ENCODE measurements at places on chromosomes 6 and 20. TPM values are rescaled to one million over a fixed set of nuclear protein-coding genes. Genes with fewer than 3 reads are reported as not detected.

- H3K4me3 ChIP-seq: no peak overlapping the region
- H3K4me1 ChIP-seq: no peaks in the 10 kb centered on the region
- no peaks in the 10 kb centered on the region for H3K36me3 ChIP-seq
- peak overlapping the region; percentile 50 for H3K27ac ChIP-seq
These were observed 1163.6 kb upstream of the CITED2 start for GRCh38 chr6:140537834-140538705.

DNA sequence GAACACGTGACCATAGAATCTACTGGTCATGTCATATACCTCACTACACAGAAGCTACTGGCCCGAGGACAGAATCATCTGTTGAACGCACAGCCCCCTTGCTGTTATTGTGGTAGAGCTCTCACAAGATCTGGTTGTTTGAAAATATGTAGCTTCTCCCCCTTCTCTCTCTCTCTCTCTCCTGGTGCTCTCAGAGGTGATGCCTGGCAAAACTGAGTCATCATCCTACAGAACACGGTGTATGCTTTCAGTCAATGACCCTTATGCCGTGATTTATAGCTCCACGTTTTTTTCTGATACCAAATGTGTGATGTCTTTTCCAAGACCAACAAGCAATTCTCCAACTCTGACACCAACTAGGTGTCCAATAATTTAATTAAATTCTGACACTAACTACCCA is 13.0 kb upstream of the RBM24 start:
- H3K4me3 ChIP-seq: no peak overlapping the region
- H3K4me1 ChIP-seq: no peaks in the 10 kb centered on the region
- H3K36me3 ChIP-seq: no peaks in the 10 kb centered on the region

- H3K27ac ChIP-seq: no peak overlapping the region
- no peaks in the 10 kb centered on the region for H3K27me3 ChIP-seq
- no peaks in the 10 kb centered on the region for H3K4me1 ChIP-seq
- no peak for DNase-seq
These were observed 7.3 kb downstream of the PSORS1C2 start for GRCh38 chr6:31131595-31131994.

GRCh38 chr20:44703956-44704488 is 11.1 kb upstream of the CCN5 start:
- no peak overlapping the region for H3K4me3 ChIP-seq
- no peaks in the 10 kb centered on the region for H3K27me3 ChIP-seq
- no peaks in the 10 kb centered on the region for H3K36me3 ChIP-seq
- H3K27ac ChIP-seq: peak overlapping the region; percentile 66

DNA sequence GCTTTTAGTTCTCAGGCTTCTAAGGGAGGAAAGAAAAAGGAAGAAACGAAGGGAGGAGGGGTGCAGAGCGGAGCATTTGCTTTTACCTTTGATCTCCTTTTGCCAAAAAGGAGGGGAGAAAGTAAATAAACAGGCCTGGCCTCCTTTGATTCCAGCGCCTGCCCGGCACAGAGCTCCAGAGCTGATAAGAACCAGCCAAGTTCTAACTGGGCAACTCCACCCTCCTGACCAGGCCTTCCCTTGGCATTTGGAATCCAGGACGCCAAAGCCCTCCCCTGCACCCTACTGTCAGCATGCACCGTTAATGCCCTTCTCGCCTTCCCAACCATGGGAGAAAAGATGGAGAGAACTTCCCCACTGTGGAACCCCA is 120.8 kb upstream of the PTPN1 start:
- no peaks in the 10 kb centered on the region for H3K36me3 ChIP-seq
- DNase-seq: no peak
- no peaks in the 10 kb centered on the region for H3K27me3 ChIP-seq
- no peak overlapping the region for H3K4me3 ChIP-seq
- H3K4me1 ChIP-seq: no peaks in the 10 kb centered on the region
- no peak overlapping the region for H3K27ac ChIP-seq

DNA sequence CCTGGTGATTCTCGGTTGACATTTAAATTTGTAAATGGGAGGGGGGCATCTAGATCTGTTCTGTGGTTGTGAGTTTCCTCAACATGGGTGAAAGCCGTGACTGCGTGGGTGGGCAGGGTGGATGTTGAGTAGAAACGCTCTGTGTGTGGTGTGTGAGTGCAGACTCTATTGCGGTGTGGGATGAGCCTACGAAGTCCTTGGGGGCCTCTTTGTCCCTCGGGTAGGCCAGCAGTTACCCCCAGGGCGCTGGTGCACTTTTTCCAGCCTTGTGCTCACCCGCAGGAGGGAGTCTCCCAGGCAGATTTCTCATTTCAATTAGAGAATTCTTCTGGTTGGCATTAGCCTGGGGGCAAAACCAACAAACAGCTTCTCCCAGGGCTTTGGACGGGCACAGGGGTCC is 10.6 kb downstream of the TOX2 start:
- no peak for DNase-seq
- no peak overlapping the region for H3K4me3 ChIP-seq
- H3K27me3 ChIP-seq: no peaks in the 10 kb centered on the region
- no peak overlapping the region for H3K27ac ChIP-seq

- no peak overlapping the region for H3K27ac ChIP-seq
- no peaks in the 10 kb centered on the region for H3K36me3 ChIP-seq
- no peak overlapping the region for H3K4me3 ChIP-seq
- no peak for DNase-seq
- no peaks in the 10 kb centered on the region for H3K27me3 ChIP-seq
- H3K4me1 ChIP-seq: no peaks in the 10 kb centered on the region
These were observed 229.8 kb downstream of the HIVEP2 start for GRCh38 chr6:142714951-142715785.

DNA sequence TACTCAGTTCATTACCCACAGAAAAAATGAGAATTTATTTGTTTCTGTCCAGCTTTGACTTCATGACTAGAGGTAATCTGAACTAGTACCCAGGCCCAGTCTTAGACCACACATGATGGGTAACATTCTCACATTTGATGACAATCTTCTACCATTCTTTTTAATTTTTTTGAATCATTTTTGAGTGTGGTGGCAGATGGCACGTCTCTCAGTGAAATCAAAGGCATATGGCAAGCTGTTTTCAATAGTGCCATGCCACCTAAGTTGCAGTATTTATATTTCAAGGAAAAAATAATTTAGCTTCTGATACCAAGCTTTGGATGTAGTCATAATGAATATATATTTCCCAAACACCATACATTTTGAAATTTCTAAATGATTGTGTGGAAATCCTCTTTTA is 88.8 kb upstream of the HS3ST5 start:
- no peaks in the 10 kb centered on the region for H3K4me1 ChIP-seq
- H3K36me3 ChIP-seq: no peaks in the 10 kb centered on the region
- DNase-seq: no peak
- H3K27ac ChIP-seq: no peak overlapping the region

GRCh38 chr6:36028088-36028876 is 674 bp downstream of the MAPK14 start:
- peak overlapping the region; percentile 94 for H3K27ac ChIP-seq
- no peaks in the 10 kb centered on the region for H3K27me3 ChIP-seq
- H3K36me3 ChIP-seq: no peaks in the 10 kb centered on the region

GRCh38 chr6:37441651-37442050 is 8.6 kb downstream of the CMTR1 start:
- DNase-seq: no peak
- H3K27me3 ChIP-seq: no peaks in the 10 kb centered on the region
- H3K4me1 ChIP-seq: peaks cover 7% of the 10 kb centered on the region
- peaks cover 87% of the 10 kb centered on the region for H3K36me3 ChIP-seq
- H3K27ac ChIP-seq: no peak overlapping the region

- peaks cover 5% of the 10 kb centered on the region for H3K4me1 ChIP-seq
- H3K27me3 ChIP-seq: no peaks in the 10 kb centered on the region
- no peak overlapping the region for H3K27ac ChIP-seq
- no peak overlapping the region for H3K4me3 ChIP-seq
- DNase-seq: no peak
These were observed 60.9 kb downstream of the TFAP2C start for GRCh38 chr20:56689852-56690485.

DNA sequence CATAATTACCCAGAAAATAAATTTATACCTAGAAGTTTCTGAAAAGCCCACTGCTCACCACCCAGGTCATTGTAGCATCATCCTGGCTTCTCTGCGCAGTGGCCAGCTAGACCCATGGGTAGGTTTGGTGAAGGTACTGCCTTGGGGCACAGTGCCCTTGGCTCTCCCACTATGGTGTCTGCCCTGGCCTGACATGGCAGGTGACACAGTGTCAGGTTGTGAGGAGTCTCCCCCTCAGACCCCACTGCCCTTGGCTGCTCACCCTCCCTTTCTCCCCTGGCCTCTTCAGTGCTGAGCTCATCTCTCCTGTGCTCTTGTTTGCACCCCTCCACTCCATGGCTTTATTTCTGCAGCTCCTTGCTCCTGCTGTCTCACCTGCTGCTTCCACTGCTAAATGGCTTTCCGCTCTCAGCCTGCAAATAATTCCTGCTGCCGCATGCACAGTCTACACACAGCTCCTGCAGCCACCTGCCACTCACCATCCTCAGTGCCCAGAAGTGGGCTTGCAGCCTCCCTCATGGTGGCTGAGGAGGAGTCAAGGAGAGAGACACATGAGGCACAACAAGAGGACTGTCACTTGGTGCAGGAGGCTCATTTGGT is 313.4 kb upstream of the MOCS1 start:
- no peaks in the 10 kb centered on the region for H3K36me3 ChIP-seq
- no peak for DNase-seq
- no peak overlapping the region for H3K4me3 ChIP-seq
- no peak overlapping the region for H3K27ac ChIP-seq
- no peaks in the 10 kb centered on the region for H3K4me1 ChIP-seq
- H3K27me3 ChIP-seq: no peaks in the 10 kb centered on the region

GRCh38 chr6:120918137-120918536 is 416.1 kb downstream of the TBC1D32 start:
- no peaks in the 10 kb centered on the region for H3K4me1 ChIP-seq
- H3K36me3 ChIP-seq: no peaks in the 10 kb centered on the region
- DNase-seq: no peak
- H3K27me3 ChIP-seq: no peaks in the 10 kb centered on the region
- H3K27ac ChIP-seq: no peak overlapping the region
- no peak overlapping the region for H3K4me3 ChIP-seq

- H3K4me3 ChIP-seq: no peak overlapping the region
- H3K27ac ChIP-seq: no peak overlapping the region
- peaks cover 82% of the 10 kb centered on the region for H3K27me3 ChIP-seq
- no peaks in the 10 kb centered on the region for H3K36me3 ChIP-seq
- H3K4me1 ChIP-seq: peaks cover 6% of the 10 kb centered on the region
These were observed 24.8 kb downstream of the COL20A1 start for GRCh38 chr20:63317601-63318291.

DNA sequence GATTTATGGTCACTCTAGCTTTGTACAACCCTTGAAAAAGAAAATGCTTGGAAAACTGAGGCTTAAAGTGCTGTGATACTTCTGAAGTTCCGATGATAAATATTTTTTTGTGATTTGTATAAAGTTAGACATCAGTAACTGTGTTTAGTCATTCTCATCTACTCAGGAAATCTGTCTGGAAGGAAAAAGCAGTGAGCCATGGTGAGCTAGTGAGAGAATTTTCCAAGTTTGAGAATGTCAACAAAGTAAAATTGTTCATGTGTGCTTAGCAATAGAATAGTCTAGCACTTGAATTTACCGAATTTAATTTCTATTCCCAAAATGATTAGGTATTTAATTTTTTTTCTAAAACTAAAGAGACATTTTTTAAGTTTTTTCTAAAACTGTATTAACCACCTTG is 41.3 kb upstream of the PLCB4 start:
- DNase-seq: no peak
- H3K27me3 ChIP-seq: no peaks in the 10 kb centered on the region

DNA sequence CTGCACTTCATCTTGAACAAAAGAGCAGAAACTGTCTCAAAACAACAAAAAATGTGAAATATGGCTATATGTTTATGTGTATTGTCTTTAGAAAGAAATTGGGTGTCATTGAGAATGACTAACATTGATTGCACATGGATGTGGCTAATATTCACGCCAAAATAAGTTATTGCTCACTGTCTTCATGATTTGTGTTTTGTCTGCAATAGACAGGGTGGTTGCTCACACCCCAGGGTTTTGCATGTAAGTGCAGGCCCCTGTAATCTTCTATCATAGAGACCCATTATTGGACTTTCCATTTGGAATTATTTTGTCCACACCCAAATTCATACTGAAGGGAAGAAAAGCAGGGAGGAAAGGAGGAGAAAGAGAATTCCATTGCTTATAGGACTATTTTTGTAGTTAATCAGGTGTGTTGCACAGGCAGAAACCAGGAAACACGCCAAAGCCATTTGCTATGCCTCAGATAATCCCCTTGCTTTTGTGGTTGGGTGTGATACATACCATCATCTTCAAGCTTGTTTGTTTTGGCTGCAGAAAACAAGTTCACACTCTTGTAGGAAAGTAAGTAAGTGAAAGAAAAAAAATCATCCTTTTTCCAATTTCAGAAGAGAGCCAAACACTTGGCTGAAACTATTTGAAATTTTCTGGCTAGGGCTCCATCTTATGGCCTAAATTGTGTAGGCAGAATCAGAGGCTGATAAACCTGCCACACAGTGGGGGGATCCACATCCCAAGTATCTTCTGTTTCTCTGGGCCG is 214.1 kb downstream of the COL12A1 start:
- DNase-seq: no peak
- H3K36me3 ChIP-seq: no peaks in the 10 kb centered on the region
- no peak overlapping the region for H3K27ac ChIP-seq
- no peak overlapping the region for H3K4me3 ChIP-seq

GRCh38 chr6:87407561-87407900 is 241 bp upstream of the CFAP206 start:
- H3K4me1 ChIP-seq: no peaks in the 10 kb centered on the region
- peak overlapping the region; percentile 77 for H3K27ac ChIP-seq
- no peaks in the 10 kb centered on the region for H3K27me3 ChIP-seq
- no peak for DNase-seq

The TRIM40 gene
- not detected for total RNA-seq

The MROH8 gene
- total RNA-seq: 0.57 TPM

The CST1 gene
- not detected for total RNA-seq

The RIPOR2 gene
- total RNA-seq: 4.2 TPM

The HRH3 gene
- not detected for total RNA-seq

The PIGT gene
- total RNA-seq: 45.8 TPM

The PACSIN1 gene
- total RNA-seq: not detected

The CCM2L gene
- total RNA-seq: 4.8 TPM

The GCNT2 gene
- total RNA-seq: 17.2 TPM

Measured in esophagus squamous epithelium (tissue), 5 donors.